ENCODE measurements at places on chromosomes 12 and 14.

- no peak for DNase-seq
These were observed 54.5 kb upstream of the IGF1 start for GRCh38 chr12:102534899-102535298.

DNA sequence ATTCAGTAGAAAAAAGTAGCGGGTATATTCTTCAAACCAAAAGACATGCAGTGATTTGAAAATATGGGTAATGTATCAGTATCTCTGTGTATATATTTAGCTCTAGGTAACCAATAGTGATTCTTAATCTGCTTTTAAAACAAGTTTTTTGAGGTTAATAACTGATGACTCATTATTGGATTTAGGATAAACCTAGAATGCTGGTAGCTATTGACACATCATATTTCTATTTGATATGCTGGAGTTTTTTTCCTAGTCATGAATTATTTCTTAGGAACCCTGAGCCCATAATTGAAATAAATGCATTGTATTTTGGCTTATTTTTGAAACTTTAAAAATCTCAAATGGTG lies 15.5 kb downstream of the ARF6 start:
- no peak for DNase-seq

GRCh38 chr14:72389200-72389599 lies 457.0 kb downstream of the RGS6 start:
- no peak for DNase-seq

GRCh38 chr12:34287986-34288962 lies 266.0 kb downstream of the ALG10 start:
- DNase-seq, result no peak

- no peak for DNase-seq
These were observed 274.0 kb downstream of the SLC15A4 start for GRCh38 chr12:128549601-128550218.

GRCh38 chr12:93573552-93574223 lies 1.2 kb downstream of the SOCS2 start:
- no peak for DNase-seq

- no peak for DNase-seq
These were observed 93.4 kb upstream of the SLCO1C1 start for GRCh38 chr12:20601668-20602280.

DNA sequence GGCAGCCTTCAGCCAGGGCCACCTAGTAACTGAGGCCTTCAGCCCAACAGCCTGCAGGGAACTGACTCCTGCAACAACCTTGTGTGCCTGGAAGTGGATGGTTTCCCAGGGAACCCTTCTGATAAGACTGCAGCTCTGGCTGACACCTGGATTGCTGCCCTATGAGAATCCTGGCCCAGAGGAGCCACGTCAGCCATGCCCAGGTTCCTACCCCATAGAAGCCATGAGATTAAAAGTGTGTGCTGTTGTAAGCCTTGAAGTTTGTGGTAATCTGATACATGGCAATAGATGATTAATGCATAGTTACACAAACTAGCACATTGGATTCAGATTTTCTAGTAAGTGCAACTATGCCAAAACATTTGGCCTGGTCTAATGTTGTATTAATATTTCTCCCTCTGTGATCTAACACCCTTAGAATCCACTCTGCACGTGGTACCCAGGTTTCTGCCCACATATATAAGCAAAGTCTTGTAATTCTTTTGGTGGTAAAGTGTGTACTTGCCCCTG lies 64.8 kb upstream of the BEGAIN start:
- no peak for DNase-seq

DNA sequence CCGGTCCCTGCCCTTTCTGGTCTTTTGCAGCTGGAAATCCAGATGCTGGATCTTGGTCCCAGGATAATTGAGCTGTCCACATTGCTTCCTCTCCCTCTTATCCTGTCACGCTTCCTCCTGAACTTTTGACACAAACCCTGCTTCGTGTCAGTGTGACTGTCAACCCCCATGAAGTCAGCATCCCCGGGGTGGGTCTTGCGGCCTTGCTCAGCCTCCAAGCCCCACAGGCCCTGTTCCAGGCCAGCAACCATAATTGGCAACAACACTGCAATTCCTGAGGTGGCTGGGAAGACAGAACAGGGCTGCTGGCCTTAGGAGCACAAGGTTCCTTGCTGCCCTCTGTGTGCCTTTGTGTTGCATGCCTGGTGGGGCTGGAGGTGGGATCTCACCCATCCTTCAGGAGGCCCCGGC lies 74.9 kb downstream of the NTF3 start:
- DNase-seq, result no peak

DNA sequence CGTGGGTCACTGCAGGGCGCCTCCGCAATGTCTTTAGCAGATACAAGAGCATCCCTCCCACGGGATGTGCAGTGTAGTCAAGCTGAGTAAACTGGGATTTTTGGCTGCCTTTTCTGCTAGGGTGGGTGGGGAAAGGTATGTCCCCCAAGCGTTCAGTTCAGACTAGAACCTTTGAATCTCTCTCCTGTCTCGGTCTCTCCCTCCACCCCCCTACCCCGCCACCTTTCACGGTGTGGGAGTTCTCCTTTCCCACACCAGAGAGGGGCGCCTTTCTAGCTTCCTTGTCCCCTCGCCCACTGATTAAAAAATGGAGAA lies 525 bp upstream of the FAR2 start:
- peak; percentile 44 for DNase-seq

DNA sequence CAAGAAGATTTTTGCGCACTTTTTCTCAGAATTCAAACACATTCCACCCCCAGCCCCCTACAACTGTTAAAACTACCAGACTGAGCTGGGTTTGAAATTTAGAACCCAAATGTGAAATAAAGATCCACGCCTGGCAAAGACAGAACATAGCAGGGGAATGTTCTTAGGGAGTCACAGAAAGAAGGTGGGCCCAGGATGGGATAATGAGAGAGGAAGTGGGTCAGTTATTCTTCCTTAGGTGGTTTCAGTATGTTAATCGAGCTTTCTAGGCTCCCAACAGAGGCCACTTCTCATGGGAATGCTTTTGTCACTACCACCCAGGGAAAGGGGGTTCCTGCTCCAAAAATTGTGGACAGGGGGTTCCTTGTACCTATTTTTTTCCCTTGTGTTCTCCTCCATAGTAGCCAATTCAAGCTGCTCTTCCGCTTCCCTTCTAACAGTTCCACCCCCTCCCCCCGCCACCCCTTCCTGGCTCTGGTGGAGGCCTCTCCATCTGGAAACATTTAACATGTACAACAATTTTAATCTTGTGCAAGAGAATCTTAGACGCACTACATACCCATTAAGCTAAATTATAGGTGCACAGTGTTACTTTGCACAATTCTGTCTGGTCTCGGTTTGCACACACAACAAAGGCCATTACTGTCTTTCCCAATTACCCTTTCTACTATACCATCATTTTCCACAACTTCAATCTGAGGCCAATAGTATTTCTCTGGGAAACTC lies 218.1 kb downstream of the MON2 start:
- DNase-seq, result no peak

DNA sequence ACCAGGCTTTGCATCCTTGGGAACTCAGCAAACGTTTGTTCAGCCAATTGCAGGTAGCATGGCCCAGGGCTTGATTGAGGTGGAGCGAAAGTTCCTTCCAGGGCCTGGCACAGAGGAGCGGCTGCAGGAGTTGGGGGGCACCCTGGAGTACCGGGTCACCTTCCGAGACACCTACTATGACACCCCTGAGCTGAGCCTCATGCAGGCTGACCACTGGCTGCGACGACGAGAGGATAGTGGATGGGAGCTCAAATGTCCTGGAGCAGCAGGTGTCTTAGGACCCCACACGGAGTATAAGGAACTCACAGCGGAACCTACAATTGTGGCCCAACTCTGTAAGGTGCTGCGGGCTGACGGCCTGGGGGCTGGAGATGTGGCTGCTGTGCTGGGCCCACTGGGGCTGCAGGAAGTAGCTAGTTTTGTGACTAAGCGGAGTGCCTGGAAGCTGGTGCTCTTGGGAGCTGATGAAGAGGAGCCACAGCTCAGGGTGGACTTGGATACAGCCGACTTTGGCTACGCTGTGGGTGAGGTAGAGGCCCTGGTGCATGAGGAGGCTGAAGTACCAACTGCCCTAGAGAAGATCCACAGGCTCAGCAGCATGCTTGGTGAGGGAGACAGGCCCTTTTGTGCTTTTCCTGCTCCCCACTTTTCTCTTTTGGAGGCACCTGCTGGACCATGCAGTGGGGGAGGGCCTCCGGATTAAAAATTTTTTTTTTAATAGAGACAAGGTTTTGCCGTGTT lies 799 bp downstream of the THTPA start:
- DNase-seq, result no peak

DNA sequence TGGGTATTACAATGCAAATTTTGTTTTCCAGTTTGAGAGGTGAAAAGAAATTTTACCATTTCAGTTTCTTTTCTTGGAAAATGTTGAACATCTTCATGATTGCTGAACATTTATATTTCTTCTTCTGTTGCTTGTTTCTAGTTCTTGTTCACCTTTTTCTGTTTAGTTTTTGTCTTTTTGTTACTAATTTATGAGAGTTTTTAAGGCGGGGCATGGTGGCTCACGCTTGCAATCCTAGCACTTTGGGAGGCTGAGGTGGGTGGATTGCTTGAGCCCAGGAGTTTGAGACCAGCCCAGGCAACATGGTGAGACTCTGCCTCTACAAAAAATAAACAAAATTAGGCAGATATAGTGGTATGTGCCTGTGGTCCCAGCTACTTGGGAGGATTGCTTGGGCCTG lies 10.7 kb downstream of the KIF5A start:
- DNase-seq, result no peak

All from NK-92 treated with Interleukin-12 subunit alpha and Interleukin-12 subunit beta, amount 100 ng/mL, for 24 hours (cell line).